ENCODE measurements at places on chromosomes 13 and 19. TPM values are rescaled to one million over a fixed set of nuclear protein-coding genes. Genes with fewer than 3 reads are reported as not detected.

DNA sequence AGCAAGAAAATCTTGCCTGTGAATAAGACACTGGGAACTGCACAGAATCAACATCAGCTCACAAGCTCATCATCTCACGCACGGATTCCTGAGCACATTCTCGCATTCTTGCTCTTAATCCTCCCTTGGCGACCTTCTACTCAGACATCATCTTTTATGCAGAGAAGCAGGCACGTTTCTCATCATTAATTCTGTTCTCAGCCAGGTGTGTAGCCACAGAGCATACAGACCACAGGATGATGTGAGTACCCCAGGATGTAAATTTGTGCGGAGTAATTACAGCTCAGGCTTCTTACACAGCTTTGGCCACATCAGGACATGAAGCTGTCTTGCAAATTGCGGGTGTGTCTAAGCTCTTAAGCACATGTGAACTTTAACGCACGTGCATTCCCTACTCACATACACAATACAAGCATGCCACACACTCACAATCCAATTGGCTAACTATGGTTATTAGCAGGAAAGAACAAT, 36.5 kb upstream of the SACS start:
- no peak overlapping the region for H3K27ac ChIP-seq
- H3K36me3 ChIP-seq: no peaks in the 10 kb centered on the region
- peaks cover 13% of the 10 kb centered on the region for H3K27me3 ChIP-seq
- H3K4me3 ChIP-seq: no peak overlapping the region
- DNase-seq: no peak

GRCh38 chr13:24922387-24922744, 158.4 kb downstream of the RNF17 start:
- H3K4me1 ChIP-seq: peaks cover 19% of the 10 kb centered on the region
- peak overlapping the region; percentile 84 for H3K4me3 ChIP-seq
- peaks cover 2% of the 10 kb centered on the region for H3K27me3 ChIP-seq
- DNase-seq: no peak

DNA sequence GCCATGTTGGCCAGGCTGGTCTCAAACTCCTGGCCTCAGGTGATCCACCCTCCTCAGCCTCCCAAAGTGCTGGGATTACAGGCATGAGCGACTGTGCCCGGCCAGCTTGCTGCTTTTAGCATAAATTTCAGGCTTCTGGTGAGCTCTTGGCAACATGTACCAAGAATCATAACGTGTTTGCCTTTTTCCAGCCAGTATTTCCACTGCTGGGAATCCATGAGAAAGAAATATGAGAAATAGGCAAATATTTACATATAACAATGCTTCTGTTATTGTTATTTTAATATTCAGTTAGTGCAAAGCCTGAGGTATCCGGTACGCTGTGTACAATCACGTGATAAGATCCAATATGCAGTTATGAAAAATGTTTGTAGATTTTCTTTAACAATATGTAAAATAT, 29.2 kb upstream of the CERS4 start:
- no peak overlapping the region for H3K27ac ChIP-seq
- H3K4me3 ChIP-seq: no peak overlapping the region
- H3K36me3 ChIP-seq: no peaks in the 10 kb centered on the region
- H3K27me3 ChIP-seq: no peaks in the 10 kb centered on the region
- no peaks in the 10 kb centered on the region for H3K4me1 ChIP-seq

The POLRMT gene
- 50.8 TPM for polyA plus RNA-seq

DNA sequence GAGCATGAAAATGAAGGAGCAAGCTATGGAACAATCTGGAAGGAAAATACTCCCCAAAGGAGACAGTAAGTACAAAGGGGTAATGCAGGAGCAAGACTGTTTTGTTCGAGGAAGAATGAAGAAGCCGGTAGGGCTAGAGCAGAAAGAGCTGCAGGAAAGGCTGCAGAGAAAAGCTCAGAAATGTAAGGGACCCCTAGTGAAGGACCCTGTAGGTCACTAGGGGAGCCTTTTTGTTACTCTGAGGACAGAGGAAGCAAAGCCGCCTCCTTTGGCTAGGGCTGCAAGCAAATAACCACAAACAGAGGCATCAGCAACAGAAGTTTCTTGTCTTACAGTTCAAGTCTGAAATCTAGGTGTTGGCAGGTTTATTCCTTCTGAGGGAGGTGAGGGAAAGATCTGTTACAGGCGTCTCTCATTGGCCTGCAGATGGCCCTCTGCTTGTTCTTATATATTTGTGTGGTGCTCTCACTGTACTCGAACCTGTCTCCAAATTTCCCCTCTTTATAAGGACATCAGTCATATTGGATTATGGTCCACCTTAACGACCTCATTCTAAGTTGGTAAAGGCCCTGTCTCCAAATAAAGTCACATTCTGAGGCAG, 362.3 kb downstream of the COG6 start:
- no peaks in the 10 kb centered on the region for H3K27me3 ChIP-seq
- no peak overlapping the region for H3K4me3 ChIP-seq
- DNase-seq: no peak
- no peaks in the 10 kb centered on the region for H3K36me3 ChIP-seq

- no peak for DNase-seq
- H3K4me1 ChIP-seq: no peaks in the 10 kb centered on the region
- H3K36me3 ChIP-seq: no peaks in the 10 kb centered on the region
- H3K27ac ChIP-seq: no peak overlapping the region
- H3K4me3 ChIP-seq: no peak overlapping the region
Measured at GRCh38 chr13:21898459-21898858, 227.6 kb downstream of the FGF9 start.
